Dermis blood vessel endothelial cell (primary cell): ENCODE measurements at places on chromosomes 7 and 10. TPM values are rescaled to one million over a fixed set of nuclear protein-coding genes. Genes with fewer than 3 reads are reported as not detected.

PGAM2 gene
- total RNA-seq: 0.19 and 0.51 TPM in 2 replicates

RHBDD2 gene
- total RNA-seq: 15.3 and 18.1 TPM in 2 replicates

STEAP4 gene
- total RNA-seq: not detected in 2 replicates

LIPN gene
- total RNA-seq: not detected in 2 replicates

CTAGE15 gene
- total RNA-seq: not detected in 2 replicates

AUTS2 gene
- total RNA-seq: 0.60 and 1.2 TPM in 2 replicates

SPACDR gene
- total RNA-seq: 0.34 and 0.93 TPM in 2 replicates

RNF148 gene
- 1.3 and 2.6 TPM in 2 replicates for total RNA-seq

NAT16 gene
- not detected in 2 replicates for total RNA-seq

ZP3 gene
- total RNA-seq: 1.0 and 2.8 TPM in 2 replicates

MAPK8 gene
- 81.3 and 104 TPM in 2 replicates for total RNA-seq

SNCG gene
- 111 and 117 TPM in 2 replicates for total RNA-seq

SLC39A12 gene
- under 0.01 TPM in 1 of 2 replicates, not detected in the other for total RNA-seq
